Testis (tissue), 5 donors: ENCODE measurements at places on chromosomes 12 and 14. TPM values are rescaled to one million over a fixed set of nuclear protein-coding genes. Genes with fewer than 3 reads are reported as not detected.

The COX8C gene
- total RNA-seq, result 19.9 TPM

The SMCO2 gene
- total RNA-seq, result 4.6 TPM

GRCh38 chr14:91290986-91291385 is 46.5 kb upstream of the GPR68 start:
- DNase-seq, result no peak

DNA sequence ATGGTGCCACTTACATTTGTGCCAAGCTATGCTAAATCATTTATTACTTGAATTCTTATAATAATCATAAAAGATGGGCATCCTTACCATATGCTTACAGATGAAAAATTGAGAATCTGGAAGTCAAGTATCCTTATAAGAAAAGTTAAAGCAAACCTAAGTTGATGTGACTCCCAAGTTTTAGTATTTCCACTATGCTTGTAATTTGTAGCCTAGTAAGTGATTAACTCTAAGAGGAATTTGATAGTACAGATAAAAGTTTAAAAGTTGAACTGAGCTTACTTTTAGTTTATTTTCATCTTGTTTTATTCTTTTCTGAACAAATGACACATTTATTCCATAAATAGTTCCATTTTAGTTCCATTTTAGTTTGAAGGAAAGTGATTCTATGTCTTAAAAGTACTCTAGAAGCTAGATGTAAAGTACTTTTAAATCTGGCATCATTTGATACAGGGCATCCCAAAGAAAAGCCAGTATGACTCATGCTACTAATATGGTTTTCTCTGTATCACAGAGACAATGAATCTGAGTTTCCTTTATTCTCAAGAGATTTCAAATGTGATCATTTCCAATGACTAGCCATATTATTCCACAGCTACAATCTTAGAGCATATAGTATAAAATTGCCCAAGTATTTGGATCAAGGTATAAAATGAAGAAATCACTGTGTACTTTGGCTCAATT is 596.0 kb downstream of the SLC16A7 start:
- no peak for DNase-seq

GRCh38 chr14:80315681-80316080 is 104.4 kb upstream of the DIO2 start:
- no peak for DNase-seq

DNA sequence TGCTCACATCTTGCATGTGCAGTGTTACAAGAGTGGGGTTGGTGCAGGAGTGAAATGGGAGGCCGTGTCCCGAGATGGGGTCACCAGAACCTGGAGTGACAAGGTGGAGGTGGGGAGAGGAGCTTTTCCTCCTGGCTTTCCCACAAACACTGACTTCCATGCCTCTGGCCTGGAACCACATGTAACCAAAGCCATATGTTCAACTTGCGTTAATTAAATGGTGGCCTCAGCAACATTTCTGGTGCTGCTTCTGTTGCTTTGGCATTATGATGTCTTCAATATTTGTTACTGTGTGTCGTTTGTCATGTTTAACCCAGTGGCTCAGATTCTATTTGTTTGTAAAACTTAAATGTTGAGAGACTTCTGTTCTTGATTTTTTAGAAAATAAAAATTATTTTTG is 110.2 kb downstream of the VCPKMT start:
- DNase-seq, result no peak
